RCC 7860 (cell line): ENCODE measurements at places on chromosomes 2 and 18.
A peak's percentile ranks its signal among the peaks of the same experiment; 100 is the strongest.

DNA sequence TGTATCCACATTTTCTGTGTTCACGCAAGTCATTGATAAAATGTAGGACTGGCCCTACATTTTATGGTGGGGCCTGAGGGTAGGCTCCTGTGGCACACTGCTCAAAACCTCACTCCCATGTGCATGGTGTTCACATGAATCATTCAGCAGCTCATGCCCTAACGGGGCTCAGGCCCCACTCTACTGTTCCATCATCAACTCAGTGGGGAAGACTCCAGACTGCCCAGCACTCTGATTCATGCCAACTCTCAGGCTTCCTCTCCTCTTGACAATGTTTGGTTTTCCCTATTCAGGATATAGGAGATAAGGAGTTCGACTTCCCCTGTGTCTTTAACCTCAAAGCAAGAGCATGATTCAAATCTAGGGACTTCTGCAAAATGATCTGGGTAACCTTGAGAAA is 92.0 kb upstream of the BOD1L2 start:
- DNase-seq, result no peak

GRCh38 chr2:108538000-108538625 is 3.8 kb downstream of the LIMS1 start:
- no peak for DNase-seq

DNA sequence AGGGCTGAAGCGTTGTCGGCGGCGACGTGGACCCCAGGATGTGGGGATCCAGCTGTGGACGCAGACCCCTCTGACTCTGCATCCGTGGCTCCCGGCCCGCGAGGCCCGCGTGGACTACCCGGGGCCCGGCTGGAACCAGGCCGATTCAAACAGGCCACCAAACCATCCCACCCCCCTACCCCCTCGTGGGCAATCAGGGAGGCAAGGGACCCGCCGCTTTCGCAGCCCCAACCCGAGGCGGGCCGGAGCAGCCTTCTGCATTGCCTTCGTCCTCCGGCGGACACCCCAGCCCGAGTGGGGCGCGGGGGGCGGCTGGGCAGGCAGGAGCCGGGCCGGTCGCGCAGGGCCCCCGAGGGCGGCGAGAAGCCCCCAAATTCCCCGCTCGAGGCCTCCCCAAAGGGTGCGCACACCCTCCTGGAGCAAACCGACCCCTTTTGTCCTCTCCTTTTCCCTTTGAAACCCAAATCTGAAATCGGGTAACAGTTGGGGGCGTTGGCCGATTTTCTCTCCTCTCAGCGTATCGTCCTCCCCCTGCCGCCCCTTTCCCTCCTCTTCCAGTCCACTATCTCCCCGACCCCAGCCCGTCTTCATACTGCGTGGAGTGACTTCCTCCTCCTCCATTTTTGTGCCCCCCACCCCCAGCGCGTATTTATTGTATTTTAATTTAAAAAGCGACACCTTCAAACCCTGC is 7.4 kb downstream of the SP9 start:
- no peak for DNase-seq

DNA sequence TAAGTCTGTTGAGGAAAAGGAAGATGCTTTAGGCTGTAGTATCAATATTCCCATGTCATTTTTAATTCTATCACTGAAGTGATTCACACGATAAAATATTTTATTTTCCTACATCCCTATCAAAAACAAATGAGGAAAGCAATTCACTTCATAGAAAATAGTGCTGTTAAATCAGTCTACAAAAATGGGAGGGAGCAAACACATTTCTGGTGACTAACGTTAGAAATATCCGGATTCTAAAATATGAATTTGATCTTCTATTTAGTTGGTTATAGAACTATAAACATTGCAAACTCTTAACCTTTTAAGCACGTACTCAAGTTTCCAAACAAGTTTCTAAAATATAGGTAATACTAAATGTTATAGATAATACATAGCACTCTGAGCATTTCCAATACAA is 20.8 kb downstream of the ATF2 start:
- no peak for DNase-seq

- DNase-seq, result no peak
Observed at GRCh38 chr2:219205165-219205538, 1.4 kb upstream of the ZFAND2B start.

- DNase-seq, result no peak
Observed at GRCh38 chr18:6659963-6660725, 69.4 kb upstream of the ARHGAP28 start.

DNA sequence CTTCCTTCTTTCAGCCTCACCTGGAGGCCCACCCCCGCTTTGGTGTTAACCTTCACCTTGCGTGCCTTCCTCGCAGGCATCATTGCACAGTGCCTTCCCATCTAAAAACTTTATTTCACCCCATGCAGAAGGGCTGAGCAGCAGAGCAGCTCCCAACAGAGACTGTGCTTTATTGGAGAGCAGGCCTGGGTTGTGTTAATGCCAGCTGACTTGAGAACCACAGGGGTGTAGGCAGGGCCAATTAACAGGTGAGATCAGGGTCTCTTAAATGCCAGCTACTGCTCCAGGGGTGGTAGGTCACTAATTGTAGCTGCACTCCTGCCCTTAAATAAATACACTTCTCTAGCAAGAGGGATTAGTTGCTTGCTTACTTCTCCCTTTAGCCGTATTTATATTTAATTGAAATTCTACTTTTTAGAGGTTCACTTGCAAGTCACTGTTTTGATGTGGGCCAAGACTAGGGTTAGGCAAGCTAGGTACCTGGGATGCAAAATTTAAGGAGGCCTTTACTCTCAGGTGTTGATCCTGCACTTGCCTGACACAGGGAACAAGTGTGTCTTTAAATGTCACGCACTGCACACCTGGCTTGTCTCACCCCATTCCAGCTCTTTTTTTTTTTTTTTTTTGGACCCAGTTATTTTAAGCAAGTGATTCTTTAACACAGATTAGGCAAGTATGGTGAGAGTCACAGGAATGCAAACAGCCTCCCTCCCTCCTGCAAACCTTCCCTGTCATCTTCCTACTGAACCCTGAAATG is 54.5 kb downstream of the LYPD1 start:
- no peak for DNase-seq

GRCh38 chr2:208315081-208315788 is 49.2 kb downstream of the PIKFYVE start:
- no peak for DNase-seq

- DNase-seq, result peak; percentile 83
Observed at GRCh38 chr2:205868773-205869333, 186.6 kb downstream of the NRP2 start.

DNA sequence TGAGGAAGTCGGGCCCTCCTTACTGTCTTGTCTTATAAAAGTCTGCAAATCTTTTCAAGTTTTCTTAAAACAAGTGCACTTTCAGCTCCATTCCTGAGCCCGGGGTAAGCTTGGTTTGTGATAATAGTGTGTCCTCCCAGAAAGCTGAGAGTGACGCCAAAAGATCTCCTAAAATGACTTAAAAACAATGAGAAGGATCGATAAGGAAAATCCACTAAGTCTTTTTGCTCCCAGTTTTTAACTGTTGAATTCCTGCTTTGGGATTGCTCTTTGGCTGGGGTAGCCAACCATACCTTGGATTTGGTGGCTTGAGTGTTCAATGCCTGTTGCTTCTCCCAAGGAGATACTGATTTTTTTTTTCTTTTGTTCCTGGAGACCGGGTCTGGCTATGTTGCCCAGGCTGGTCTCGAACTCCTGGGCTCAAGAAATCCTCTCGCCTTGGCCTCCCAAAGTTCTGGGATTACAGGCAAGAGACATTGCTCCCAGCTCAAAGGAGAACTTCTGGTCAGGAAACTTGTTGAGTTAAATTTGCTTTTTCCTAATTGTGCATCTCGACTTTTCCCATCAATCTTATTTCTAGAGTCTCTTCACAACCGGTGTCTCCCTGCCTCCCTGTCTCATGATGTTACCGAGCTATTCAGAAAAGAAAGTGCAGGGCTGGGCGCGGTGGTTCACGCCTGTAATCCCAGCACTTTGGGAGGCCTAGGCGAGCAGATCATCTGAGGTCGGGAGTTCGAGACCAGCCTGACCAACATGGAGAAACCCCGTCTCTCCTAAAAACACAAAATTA is 3.0 kb downstream of the TGIF1 start:
- no peak for DNase-seq

- DNase-seq, result peak; percentile 24
Observed at GRCh38 chr18:1513519-1513918, 608.8 kb downstream of the ADCYAP1 start.

GRCh38 chr2:64804651-64805050 is 150.9 kb upstream of the SERTAD2 start:
- no peak for DNase-seq

GRCh38 chr18:7577706-7578105 is 10.6 kb downstream of the PTPRM start:
- peak; percentile 84 for DNase-seq

- DNase-seq, result no peak
Observed at GRCh38 chr18:21316296-21316695, 74.3 kb downstream of the GREB1L start.

- peak; percentile 93 for DNase-seq
Observed at GRCh38 chr2:111975053-111975552, 76.7 kb downstream of the MERTK start.

DNA sequence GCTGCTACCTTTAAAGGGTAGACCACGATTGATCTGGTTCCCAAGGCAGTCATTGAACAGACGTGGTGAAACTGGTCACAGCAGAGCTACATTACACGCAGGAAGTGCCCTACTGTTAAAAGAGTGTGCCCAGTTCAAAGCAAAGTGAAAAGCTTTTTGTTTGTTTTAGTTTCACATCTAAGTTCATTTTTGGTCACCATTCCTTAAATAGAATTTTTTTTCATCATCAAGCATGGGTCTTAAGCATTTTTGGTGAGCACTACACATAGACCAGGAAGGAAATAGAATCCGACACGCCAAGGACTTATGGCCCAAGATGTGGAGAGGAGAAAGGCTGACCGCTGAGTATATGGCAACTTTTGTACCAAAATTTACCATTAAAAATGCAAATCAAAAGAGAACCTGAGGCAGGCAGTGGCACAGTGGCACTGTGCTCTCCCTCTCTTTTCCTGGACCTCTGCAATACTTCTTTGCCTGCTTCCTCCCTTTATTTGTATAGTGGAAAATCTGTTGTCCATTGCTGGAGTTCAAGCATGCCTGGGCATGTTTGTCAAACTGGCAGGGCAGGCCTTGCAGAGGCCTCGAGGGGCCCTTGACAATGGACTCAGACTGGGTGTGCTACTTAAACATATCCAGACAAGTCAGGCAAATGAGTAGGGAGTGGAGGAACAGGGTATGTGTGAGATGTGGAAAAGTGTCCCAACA is 42.6 kb upstream of the HNRNPA3 start:
- no peak for DNase-seq

DNA sequence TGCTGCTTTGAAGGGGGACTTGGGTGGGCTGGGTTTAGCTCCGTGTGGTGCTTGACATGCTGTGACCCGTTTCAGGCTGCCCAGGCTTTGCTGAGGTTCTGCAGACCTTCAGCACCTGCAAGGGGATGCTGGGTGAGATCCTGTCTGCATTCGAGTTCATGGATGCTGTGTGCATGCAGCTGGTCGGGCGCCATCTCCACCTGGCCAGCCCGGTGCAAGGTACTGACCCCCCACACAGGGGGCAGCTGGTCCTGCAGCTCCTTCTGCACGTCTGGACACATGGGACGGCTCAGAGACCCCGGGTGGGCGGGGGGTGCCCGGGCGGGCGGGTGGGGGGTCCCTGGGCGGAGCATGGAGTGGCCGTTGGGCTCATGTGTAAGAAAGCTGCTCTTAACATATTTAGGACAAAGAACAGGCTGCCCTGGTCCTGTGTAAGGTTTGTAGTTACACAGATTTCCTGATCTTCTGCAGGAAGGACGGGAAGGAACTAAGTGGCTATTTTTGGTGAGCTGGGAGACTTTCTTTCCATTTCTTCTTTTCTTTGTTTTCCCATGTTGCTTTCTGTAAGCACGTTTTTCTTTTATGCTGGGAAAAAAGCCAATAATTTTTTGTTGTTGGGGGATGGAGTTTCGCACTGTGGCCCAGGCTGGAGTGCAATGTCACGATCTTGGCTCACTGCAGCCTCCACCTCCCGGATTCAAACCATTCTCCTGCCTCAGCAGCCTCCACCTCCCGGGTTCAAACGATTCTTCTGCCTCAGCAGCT is 15.8 kb downstream of the D2HGDH start:
- no peak for DNase-seq

- peak; percentile 36 for DNase-seq
Observed at GRCh38 chr2:121648206-121649148, 785 bp downstream of the CLASP1 start.

- DNase-seq, result no peak
Observed at GRCh38 chr18:8911408-8912340, 190.8 kb upstream of the NDUFV2 start.

GRCh38 chr2:235025800-235026536 is 74.2 kb downstream of the SH3BP4 start:
- DNase-seq, result peak; percentile 91

GRCh38 chr2:171432969-171433762 is 624 bp downstream of the METTL8 start:
- peak; percentile 48 for DNase-seq

- no peak for DNase-seq
Observed at GRCh38 chr2:41830600-41830999, 217.2 kb upstream of the PKDCC start.
